Colonic mucosa (tissue), 4 donors: ENCODE measurements at places on chromosomes 2 and 18. TPM values are rescaled to one million over a fixed set of nuclear protein-coding genes. Genes with fewer than 3 reads are reported as not detected.

DNA sequence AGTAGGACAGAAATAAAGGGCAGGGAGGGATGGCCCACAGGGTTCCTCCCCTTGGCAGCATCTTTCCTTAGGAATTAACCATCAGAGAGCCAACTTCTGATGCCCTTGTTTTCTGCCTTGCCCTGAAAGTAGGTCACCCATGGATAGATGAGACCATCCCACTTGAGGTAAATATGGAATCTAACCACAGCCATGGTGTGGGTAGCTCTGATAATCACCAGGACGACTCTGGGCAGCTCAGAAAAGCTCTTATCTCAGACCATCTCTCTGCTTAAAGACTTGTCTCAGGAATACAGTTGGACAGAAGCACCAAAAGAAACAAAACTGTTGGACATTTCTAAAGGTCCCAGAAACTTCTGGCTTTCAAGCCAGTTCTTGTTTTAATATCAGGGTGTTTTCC lies 101.4 kb upstream of the CELF4 start:
- no peak for DNase-seq

EPHA4 gene
- 8.9 TPM for total RNA-seq

GRCh38 chr18:3319894-3320454 lies 58.0 kb downstream of the MYL12B start:
- DNase-seq: no peak

TMEM200C gene
- 0.53 TPM for total RNA-seq

WNT10A gene
- total RNA-seq: 0.44 TPM
